ENCODE measurements at places on chromosomes 1 and 21. TPM values are rescaled to one million over a fixed set of nuclear protein-coding genes. Genes with fewer than 3 reads are reported as not detected.

The FAM177B gene
- not detected for total RNA-seq

The LIPI gene
- not detected for total RNA-seq

The PPIH gene
- total RNA-seq, result 28.4 TPM

The OVAAL gene
- not detected for total RNA-seq

The PLA2G2F gene
- not detected for total RNA-seq

The RHOU gene
- total RNA-seq, result 2.0 TPM

The SIPA1L2 gene
- total RNA-seq, result 12.7 TPM

The AMY2A gene
- not detected for total RNA-seq

The ANKRD34A gene
- 0.33 TPM for total RNA-seq

The SKI gene
- total RNA-seq, result 40.5 TPM

The PLA2G2D gene
- not detected for total RNA-seq

The OR2T29 gene
- total RNA-seq, result not detected

The CACHD1 gene
- total RNA-seq, result 7.8 TPM

The HSF2BP gene
- 1.1 TPM for total RNA-seq

The PPM1J gene
- 0.98 TPM for total RNA-seq

The C4BPB gene
- total RNA-seq, result 0.10 TPM

The FBXO2 gene
- 1.3 TPM for total RNA-seq

The STYXL2 gene
- not detected for total RNA-seq

The LCE1E gene
- not detected for total RNA-seq

The CACNA1S gene
- not detected for total RNA-seq

The ATP6V1G3 gene
- 0.33 TPM for total RNA-seq

The UCHL5 gene
- total RNA-seq, result 32.3 TPM

The TRIM63 gene
- total RNA-seq, result not detected

The LRRC42 gene
- 27.4 TPM for total RNA-seq

The HES3 gene
- total RNA-seq, result not detected

The PLPPR5 gene
- not detected for total RNA-seq

The AIM2 gene
- not detected for total RNA-seq

The S100A1 gene
- not detected for total RNA-seq
